Breast epithelium (tissue), 4 donors: ENCODE measurements at places on chromosomes 12 and 14.
A peak's percentile ranks its signal among the peaks of the same experiment; 100 is the strongest.

DNA sequence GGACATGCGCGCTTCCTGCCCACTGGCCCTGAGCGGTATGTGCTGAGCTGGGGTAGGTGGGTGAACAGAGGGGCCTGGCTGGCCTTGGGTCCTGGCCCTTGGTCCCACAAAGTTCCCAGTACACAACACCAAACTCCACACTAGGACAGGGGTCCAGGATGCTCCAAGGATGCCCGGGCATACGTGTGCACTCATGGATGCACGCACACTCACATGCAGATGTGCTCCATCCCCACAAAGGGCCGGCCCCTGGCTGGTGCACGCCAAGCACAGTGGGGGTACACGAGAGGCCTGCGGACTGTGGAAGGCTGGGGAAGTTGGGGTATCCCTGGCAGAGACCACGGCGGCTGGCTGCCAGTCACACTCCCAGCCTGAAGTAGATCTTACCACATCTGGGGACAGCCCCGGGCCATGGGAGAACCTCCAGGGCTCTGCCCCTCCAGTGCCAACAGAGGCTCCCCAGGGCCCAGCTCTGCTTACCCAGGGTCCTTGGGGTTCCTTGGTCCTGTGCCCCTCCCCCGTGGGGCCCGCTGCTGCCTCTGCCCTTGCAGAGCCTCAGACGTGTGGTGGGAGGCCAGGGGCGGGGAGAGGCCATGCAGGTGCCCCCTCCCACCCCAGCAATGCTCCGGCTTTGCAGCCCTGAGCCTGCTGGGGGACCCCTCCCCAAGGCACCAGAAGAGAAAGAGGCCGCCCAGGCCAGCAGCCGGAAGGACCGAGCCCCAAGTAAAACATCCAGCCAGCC lies 24.0 kb upstream of the NUDT14 start:
- no peak for DNase-seq

DNA sequence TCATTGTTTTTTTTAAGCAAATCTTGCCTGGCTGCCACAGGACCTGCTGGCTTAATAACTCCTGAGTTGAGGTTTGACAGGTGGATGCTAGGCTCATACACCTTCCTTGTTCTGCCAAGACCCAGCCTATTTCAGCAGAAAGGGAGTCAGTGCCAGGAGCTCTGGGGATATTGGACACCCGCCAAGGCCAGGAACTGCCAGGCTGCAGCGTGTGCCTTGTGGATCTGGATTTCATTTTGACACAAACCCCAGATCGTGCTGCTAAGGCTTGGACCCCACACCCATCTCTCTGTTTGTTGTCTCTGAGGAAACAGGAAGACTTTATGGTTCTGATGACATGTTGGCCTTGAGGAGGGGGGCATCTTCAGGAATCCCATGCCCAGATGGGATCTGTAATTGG lies 44.4 kb upstream of the PRIMA1 start:
- DNase-seq, result peak; percentile 68

DNA sequence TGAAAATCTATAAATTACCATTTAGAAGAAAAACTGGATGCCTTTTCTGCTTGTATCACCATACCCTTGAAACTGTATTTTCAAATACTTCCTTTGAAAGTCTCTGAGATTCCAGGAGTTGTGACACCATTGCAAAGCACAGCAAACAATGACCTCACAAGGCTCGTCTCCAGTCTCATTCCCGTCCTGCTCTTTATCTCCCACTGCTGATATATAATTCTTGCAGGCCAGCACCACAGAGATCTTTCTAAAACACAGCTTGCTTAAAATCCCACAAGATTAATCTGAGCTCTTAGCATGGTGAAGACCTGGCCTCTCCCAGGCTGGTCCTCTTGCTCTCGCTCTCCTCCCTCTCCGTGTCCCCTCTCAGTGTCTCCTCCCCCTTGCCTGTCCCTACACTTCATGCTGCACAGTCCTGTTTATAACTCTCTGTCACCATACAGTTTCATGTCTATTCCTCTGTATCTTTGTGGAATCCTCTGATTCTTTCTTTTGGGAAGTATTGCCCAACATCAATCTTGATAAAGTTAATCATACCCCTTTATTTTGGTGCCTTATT lies 51.8 kb downstream of the ZFYVE21 start:
- no peak for DNase-seq

DNA sequence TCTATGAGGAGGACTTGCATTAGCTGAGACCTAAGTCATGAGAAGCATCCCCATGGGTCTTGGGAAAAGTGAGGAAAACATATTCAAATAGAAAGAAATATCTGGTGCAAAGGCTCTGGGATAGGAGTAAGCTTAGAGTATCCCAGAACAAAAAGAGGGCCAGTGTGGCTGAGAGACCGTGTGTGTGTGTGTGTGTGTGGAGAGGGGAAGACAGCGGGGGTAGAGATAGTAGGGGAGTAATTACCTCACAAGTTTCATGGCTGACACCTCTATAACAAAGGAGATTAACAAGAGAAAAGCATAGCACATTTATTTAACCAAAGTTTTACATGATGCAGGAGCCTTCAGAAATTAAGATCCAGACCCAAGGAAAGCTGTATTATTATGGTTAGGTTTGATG lies 440.5 kb downstream of the RAD51B start:
- DNase-seq, result no peak

DNA sequence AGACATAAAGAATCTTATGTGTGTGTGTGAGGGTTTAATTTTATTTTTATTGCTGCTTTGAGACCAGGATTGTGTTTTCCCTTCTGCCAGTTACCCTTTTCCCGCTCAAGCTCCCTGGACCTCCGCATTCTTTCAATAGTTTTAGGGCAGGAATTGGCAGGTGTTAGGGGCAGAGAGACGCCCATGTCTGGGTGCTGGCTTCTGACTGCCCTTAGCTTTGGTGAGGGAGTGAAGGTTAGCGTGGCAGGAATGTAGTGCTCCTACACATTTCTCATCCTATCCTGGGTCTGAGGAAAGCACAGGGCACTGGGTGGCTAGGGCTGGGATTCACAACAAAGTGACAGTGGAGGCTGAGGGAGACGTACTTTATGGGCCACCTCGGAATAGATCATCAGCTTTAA lies 428.1 kb downstream of the ZFP36L1 start:
- no peak for DNase-seq

GRCh38 chr12:118439068-118439467 lies 62.7 kb downstream of the SUDS3 start:
- DNase-seq, result no peak

- no peak for DNase-seq
These were observed 1.0 kb upstream of the PLEKHA5 start for GRCh38 chr12:19128485-19128884.

DNA sequence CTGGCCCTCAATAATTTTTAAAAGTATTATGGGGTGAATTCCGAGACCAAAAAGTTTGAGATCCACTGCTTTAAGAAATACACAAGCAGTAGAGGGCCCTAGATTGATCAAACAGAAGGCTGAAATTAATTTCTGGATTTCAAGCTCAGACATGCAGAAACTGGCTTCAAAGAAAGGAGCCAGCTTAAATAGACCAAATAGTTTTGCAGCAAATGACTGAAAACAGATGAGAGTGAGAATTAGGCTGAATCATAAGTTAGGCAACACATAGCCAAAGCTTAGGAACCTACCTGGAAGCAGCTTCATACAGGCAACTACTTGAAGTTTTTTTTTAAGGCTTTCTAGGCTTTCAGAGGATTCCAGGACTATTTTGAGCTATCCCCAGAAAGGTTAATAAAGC lies 12.4 kb downstream of the ATF7 start:
- DNase-seq, result no peak

GRCh38 chr14:97780804-97781203 lies 983.6 kb downstream of the VRK1 start:
- DNase-seq, result no peak

DNA sequence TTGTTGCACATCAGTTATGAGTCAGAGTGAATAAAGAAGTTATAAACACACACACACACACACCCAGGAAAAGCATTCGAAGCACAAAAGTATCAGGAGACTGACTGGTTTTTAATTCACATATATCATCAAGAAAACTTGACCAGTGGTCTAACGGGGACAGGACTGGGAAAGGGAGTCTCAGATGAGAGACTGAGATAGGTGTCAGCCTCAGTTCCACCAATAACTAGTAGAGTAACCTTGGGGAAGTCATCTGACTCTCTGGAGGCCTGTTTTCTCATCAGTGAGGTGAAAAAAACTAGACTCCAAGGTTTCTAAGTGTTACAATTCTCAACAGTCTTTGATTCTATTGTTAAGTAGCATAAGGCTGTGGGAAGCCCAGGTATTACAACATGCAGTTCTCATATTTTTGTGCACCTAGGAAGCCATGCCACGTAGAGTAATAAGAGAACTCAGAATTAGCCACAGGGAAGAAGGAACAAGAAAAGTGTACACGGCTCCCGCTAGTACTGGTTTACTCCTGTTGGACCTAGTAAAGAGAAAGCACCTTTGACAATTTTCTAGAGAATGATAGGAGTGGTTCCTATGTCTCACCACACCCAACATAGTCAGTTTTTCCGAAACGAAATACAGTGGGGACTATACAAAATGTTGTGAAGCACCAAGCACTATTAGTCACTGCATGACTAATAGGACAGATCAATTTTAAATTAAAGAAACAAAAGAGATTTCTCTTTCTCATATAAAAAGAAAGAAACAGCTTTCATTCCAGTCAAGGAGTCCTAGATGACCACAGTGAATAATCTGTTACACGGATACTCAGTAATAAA lies 5.0 kb downstream of the PPTC7 start:
- no peak for DNase-seq

- DNase-seq, result no peak
These were observed 26.4 kb downstream of the PPTC7 start for GRCh38 chr12:110556705-110557104.

DNA sequence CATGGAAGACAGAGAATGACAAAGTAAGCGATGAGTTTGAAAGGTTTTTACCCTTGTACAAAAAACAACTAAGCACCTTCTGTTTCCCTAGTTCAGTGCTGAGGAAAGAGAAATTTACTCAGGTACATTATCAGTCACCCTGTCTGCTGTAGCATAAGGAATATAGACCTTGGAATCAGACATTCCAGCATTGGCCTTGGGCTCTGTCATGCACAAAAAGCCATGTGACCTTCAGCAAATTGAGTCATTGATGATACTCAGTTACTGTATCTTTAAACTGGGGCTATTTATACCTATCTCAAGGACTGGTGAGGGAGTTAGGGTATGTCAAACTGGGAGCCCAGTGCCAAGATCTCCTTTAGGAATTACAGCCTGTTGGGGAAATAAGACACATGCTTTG lies 19.3 kb upstream of the TCL1A start:
- DNase-seq, result no peak
